ENCODE measurements at places on chromosomes 3 and 15. TPM values are rescaled to one million over a fixed set of nuclear protein-coding genes. Genes with fewer than 3 reads are reported as not detected.

Gene PPP1R14D
- not detected for total RNA-seq

Gene CLDN1
- 34.8 TPM for total RNA-seq

Gene GOLGA6L22
- total RNA-seq, result not detected

Gene MST1R
- 10.1 TPM for total RNA-seq

Gene FEZF2
- total RNA-seq, result not detected

Gene RETNLB
- not detected for total RNA-seq

DNA sequence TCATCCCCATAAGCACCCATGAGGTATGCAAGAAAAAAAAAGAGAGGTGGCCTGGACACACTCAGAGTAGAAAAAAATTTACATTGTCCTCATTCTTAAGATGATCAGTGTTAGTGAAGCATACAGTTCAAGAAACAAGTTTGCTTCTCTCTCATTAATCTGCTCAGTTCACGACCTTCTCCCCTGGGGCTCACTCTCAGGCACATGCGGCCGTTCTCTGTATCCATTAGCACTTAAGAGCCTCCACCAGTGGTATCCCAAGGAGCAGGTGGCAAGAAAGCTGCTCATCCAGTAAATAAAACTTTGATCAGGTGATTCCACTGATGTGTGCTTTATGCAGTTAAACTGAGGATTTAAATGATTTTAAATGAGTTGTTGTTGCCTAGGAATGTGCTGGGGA is 57.4 kb downstream of the ARHGAP31 start:
- DNase-seq, result no peak

- DNase-seq, result no peak
These were observed 10.6 kb upstream of the GLCE start for GRCh38 chr15:69149803-69150202.

- no peak for DNase-seq
These were observed 176.5 kb upstream of the PFN2 start for GRCh38 chr3:150146991-150147761.

DNA sequence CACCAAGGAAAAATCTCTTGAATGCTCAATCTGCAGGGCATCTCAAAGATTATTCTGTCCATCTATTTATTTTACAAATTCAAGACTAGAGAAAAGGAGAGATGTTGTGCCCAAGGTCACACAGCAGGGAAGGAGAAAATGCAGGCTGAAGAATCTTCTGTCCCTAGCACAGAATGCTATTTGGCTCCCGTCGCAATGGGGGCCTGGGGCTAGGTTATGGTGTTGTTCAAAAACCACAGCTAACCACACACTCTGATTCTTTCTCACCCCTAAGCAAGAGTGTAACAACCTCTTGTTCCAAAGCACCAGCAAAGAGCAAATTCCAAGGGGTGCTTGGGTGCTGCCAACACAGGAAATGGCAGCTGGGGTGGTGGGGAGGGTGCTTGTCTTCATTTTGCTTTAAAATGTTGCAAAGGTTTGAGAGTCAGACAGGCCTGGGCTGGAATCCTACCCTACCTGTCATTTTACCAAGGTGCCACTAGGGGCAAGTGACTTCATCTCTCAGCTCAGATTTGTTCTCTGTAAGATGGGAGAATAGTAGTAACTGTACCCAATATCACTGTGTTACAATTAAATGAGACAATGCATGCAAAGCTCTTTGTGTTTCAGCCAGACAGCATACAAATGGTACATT is 112.5 kb downstream of the ADAMTS9 start:
- no peak for DNase-seq

- no peak for DNase-seq
These were observed 130.9 kb downstream of the IL1RAP start for GRCh38 chr3:190644766-190645165.

GRCh38 chr3:126873416-126873815 is 109.5 kb upstream of the PLXNA1 start:
- DNase-seq, result no peak

DNA sequence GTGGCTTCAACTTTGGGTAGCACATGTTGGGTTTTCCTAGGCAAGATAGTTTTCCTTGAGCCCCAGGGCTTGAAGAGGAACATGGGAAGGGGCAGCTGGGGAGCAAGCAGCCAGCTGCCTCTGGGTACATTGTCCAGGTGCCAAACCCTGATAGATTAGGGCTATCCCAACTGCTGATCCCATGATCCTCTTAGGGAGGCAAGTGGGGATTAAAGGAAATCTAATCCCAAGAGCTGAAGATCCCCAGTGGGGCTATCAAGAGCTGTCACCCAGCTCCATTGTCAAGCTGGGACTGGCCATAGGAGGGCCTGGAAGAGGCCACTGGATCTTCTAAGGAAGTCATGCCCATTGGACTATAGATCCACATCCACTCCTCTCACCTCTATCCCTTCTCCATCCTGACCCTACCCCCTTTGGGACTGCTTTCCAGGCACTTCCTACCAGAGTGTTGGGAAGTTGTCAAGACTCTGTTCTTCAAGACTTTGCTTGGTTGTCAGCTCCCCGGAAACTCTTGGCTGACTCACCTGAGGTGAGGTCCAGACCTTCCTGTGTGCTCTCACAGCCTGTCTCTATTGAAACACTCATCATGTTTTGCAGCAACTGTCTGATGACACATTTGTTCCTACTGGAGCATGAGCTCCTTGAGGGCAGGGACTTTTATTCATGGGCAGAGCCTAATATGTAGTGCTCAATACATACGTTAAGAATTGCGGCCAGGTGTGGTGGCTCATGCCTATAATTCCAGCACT is 5.9 kb downstream of the CAMK2N2 start:
- DNase-seq, result no peak

GRCh38 chr3:169694117-169694516 is 30.6 kb upstream of the MECOM start:
- DNase-seq, result no peak

DNA sequence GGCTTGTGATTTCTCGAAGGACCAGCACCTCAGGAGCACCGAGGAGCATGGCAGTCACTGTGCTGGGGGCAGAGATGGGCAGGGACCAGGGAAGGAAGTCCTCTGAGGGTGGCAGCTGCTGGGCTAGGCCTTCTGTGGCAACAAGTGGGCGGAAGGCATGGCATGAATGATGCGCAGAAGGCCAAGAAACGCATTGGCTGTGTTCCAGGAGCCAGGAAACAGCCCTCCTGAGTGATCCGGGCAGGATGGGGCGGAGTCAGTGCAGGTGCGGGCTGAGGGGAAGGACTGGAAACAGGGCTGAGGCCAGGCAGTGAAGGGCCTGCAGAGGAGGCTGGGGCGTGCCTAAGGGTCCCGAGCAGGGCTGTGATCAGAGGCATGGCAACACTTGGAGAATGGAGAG is 23.6 kb downstream of the MRPS11 start:
- no peak for DNase-seq

DNA sequence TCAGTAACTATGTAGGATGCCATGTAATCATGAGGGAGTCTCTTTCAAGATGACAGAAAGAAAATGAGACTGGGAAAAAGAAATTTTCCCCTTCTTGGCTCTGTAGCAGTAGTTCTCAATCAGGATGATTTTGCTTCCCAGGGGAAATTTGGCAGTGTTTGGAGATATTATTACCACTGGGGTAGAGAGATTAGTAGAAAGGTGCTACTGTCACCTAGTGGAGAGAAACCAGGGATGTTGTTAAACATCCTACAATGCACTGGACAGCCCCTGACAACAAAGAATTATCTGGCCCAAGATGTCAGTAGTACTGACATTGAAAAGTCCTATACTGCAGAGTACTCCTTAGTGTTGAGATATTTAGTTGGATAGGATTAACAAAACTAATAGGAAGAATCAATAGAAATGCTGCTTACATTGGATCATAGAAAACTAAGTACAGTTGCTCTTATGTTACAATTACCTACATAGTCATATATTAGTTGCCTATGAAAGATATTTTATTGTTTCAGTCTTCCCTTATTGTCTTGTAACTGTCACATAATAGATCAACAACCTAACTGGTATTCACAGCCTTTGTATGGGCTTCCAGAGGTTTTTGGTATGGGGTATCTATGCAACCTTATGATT is 433.3 kb downstream of the RAP2B start:
- DNase-seq, result no peak

GRCh38 chr3:134331811-134332199 is 42.4 kb downstream of the AMOTL2 start:
- DNase-seq, result no peak

DNA sequence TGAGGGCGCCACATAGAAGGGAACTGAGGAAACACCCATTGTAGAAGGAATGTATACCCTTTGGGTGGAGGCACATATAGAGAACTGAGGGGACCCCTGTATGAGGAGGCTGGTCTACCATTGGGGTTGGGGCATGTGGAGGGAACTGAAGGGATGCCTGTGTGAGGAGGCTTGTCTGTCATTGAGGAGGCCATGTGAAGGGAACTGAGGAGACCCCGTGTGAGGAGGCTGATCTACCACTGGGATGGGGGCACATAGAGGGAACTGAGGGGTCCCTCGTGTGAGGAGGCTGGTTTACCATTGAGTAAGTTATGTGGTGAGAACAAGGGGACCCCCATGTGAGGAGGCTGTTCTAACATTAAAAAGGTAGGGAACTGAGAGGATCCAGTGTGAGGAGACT is 156.1 kb downstream of the FBLN2 start:
- no peak for DNase-seq

DNA sequence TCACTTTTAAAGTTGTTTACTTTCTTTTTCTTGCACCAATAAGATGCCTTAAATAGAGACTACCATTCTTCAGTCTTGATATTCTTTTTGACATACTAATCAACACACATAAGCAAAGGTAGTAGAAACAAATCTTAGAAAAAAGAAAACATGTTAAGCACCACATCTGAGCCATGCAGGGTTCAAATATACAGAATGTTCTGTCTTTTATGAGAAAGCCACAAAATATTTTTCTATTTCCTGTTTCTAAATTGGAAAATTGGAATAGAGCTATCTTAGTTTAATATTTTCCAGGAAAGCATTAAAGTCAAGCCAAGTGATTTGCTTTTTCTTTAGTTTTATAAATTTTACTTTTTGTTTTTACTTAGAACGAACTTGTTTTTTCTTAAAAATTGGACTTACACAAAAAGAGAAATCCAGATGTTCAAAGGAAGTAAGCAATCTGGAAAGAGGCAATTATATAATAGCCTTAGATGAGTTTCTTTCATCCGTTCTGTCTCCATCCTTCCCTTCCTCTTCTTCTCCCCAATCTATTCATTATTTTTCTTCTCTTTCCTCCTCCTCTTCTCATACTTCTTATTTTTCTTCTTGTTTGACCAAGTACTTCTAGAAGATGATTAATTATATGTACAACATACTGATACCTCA is 731.7 kb downstream of the SQOR start:
- no peak for DNase-seq

GRCh38 chr3:128994581-128995546 is 988 bp upstream of the CFAP92 start:
- DNase-seq, result no peak

All from esophagus squamous epithelium (tissue), 5 donors.